ENCODE measurements at places on chromosomes 16 and 17. TPM values are rescaled to one million over a fixed set of nuclear protein-coding genes. Genes with fewer than 3 reads are reported as not detected.

Gene BCAR1
- total RNA-seq = 69.4 TPM

Gene NOMO2
- 41.0 TPM for total RNA-seq

Gene NPIPA5
- total RNA-seq = 0.52 TPM

Gene SLC38A8
- total RNA-seq = not detected

Gene KRTAP1-1
- total RNA-seq = not detected

Gene ABCC11
- not detected for total RNA-seq

Gene NAGS
- 7.5 TPM for total RNA-seq

Gene MLKL
- 3.0 TPM for total RNA-seq

Gene CACNG4
- 0.26 TPM for total RNA-seq

Gene ZSCAN10
- not detected for total RNA-seq

Gene VMO1
- not detected for total RNA-seq

Gene ASPHD1
- 6.5 TPM for total RNA-seq

Gene RNF43
- total RNA-seq = 0.16 TPM

Gene TMEM220
- 1.4 TPM for total RNA-seq

Gene ST6GALNAC2
- 2.5 TPM for total RNA-seq

Gene IL21R
- 14.4 TPM for total RNA-seq

Gene OR4D1
- 0.32 TPM for total RNA-seq

Gene RDM1
- 0.80 TPM for total RNA-seq

Gene KREMEN2
- not detected for total RNA-seq

Gene TBC1D3H
- not detected for total RNA-seq

Gene CCL7
- total RNA-seq = 2.4 TPM

Gene PRR29
- total RNA-seq = 0.52 TPM

Gene EVPLL
- total RNA-seq = not detected

Gene KRT39
- total RNA-seq = not detected

Gene MYCBPAP
- total RNA-seq = 0.78 TPM

Gene ETV4
- total RNA-seq = 42.8 TPM

Data from epithelial cell of alveolus of lung (primary cell).